Activated naive CD4-positive, alpha-beta T cell treated with Interleukin-2 at 50 U/mL for 16 hours (primary cell): ENCODE measurements at places on chromosomes 5 and 9.

DNA sequence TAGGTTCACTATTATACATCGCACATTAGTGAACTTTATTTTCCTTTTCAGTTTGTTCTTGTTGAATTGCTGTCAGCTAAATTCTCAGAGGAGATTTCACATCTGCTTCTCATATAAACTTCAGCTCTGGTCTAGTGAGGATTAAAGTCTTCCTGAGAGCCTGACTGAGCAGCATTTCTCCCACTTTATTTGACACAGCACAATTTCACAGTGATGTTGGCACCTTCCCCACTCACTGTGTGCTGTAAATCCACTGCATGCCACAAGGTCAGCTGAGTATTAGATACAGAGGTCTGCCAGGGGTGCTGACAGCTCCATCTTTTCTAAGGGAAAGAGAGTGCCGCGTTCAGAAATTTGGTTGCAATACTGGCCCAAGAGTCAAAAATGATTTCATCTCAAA is 567.4 kb downstream of the PRR16 start:
- no peak for DNase-seq

DNA sequence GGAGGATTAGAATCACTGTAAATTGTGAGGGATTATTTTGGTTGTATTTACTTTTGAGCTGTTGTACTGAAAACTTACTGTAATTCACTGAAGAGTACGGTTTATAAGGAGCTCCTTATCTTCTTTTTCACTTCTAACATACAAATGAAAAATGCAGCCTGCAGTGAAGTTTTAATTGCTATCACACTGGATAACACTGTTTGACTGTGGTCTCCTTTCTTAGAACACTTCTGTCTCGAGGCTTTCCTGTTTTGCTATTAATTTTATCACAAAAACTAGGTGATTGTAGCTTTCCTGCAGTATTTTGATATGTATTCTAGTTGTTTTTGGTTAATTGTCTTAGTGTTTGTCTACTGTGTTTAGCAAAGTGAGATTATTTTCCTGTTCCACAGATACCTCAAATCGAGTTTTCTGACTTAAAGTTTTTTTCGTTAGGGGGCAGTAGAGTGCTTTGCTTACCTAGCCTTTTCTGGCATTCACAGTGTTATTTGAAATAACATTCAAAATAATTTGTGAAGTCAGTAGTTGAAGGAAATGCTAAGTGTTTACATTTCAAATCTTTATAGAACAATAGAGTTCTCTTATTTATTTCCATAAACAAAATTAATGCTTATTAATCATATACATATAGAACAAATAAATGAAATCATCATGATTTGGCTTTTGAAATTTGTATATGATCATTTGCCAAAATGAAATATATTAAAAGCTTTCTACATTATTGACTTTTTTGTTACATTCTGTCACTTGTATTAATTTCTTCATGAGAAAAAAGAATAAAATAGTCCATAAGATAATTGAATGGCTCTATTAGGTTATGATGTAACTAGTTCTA is 52.9 kb downstream of the COMMD10 start:
- no peak for DNase-seq

DNA sequence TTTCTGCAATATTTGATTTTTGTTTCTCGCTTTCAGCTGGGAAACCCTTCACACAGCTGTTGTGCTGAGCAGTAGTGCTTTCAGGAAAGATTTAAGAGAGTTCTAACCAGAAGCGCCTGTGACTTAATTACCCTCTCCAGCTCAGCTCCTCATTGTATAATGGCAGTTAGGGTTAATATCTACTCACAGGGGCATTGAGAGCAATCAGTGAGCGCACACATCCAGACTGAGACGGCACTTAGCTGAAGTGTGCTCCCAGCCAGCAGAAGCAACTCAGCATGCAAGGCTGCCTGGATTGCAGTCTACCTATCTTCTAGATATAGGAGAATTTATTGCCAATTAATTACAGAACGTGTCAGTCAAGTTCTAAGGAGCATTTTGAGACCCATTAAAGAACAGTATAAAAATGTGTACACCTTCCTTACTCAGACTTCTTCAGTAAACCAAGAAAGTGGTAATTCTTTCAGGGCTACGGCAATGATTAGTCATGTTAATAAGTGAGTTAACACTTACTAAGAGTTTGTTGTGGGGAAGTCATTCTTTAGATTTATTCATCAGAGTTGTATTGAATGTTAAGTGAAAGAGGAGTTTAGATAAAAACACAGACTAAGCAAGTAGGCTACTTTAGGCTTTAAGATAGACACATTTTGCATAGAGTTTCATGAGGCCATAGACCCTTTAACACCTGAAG is 111.7 kb upstream of the PCAT7 start:
- no peak for DNase-seq

- no peak for DNase-seq
Measured at GRCh38 chr9:121584421-121584820, 67.0 kb upstream of the DAB2IP start.

- DNase-seq = no peak
Measured at GRCh38 chr9:136840877-136841645, 1.2 kb upstream of the AJM1 start.

DNA sequence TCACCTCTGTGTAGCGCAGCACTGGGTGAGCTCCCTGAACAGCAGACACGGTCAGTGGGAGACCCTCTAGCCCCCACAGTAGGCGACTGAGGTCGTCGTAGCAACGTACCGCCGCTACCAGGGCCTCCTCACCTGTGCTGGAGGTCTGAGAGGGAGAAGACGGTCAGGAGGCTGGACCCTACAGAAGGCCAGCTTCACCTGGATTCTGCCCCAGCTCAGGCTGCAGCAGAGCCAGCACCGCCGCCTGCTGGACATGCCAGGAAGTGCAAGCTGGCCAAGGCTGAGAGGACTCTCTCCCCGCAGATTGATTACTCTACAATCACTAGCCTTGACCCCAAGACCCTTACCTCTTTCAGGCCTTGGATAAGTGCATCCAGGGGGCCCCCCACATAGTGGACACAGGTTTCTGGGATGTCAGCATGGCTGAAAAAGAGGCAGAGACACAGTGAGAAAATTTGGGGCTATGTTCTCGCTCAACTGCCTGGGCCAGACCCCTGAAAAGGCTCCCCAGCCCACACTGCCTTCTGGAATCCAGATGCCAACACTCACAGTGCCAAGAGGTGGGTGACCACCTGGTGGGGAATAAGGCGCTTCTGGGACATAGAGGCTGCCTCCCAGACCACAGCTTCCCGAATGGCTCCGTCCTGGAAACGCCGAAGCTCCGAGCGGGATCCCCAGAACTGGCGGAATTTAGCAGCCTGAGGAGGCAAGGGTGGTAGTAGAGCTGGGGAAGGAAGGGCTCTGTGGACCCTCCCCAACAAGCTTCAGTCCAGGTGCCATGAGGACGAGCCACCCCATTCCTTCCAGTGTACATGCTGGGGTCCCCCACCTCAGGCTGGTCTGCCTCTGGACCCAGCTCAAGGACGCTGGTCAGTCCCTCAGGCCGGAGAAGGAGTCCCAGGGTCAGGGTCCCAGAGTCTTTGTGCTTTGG is 6.9 kb downstream of the NOL6 start:
- peak; percentile 77 for DNase-seq

- no peak for DNase-seq
Measured at GRCh38 chr5:62653864-62654575, 75.4 kb downstream of the LRRC70 start.

DNA sequence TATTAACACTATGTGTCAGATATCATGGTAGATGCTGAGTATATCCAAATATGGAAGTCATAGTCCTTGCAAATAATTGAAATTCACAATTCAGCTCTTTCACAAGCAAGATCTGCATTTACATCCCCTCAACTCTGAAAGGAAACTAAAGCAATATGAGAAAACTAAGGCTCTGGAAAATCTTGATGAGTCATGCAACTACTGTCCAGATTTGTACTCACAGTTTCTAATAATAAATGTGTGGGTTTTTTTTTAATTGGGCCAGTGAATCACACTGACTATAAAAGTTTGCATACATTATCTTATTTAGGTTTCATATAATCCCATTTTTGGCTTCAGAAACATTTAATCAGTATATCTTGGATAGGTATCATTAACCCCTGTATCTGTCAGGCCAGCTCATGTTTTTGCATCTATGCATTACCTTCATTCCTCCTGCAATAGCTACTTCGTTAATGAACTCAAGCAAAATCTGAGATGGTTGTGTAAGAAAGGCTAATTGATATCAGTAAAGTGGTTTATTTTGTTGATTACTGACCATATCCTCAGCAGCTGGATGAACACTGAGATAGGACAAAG is 58.7 kb upstream of the PRR16 start:
- no peak for DNase-seq

- DNase-seq = no peak
Measured at GRCh38 chr9:4620057-4620765, 41.9 kb upstream of the PLPP6 start.

- DNase-seq = no peak
Measured at GRCh38 chr5:106755789-106756188, 914.9 kb downstream of the EFNA5 start.

- no peak for DNase-seq
Measured at GRCh38 chr5:145829708-145830361, 5.3 kb downstream of the PRELID2 start.

DNA sequence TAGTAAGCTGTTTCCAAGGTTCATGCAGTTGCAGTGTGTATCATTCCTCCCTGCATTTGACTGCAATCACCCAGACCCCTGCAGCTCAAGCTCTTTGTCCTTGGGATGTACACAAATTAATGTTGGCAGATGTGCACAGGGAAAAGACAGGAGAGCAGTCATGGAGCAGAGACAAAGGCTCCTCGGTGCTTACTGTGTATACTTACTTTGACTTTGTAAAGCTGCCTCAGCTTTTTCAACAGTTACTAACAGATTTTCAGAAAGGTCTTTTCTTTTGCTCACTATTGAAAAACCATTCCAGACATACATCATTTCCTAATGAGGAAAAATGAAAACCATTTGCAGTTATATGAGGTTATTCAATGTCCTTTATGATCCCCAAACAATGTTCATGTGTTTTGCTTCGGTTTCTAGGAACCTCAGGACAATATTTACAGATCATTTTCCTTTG is 124.9 kb downstream of the TTC39B start:
- DNase-seq = no peak

DNA sequence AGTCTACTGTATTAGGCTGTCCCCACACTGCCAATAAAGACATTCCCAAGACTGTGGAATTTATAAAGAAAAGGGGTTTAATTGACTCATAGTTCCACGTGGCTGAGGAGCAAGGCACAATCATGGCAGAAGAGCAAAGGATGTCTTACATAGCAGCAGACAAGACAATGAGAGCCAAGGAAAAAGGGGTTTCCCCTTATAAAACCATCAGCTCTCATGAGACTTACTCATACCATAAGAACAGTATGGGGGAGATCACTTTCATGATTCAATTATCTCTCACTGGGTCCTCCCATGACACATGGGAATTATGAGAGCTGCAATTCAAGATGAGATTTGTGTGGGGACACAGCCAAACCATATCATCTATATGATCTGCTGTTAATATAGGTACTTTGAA is 14.8 kb upstream of the FSTL4 start:
- no peak for DNase-seq

- DNase-seq = no peak
Measured at GRCh38 chr9:130860458-130861316, 25.6 kb downstream of the ABL1 start.

GRCh38 chr5:146888351-146888978 is 9.9 kb upstream of the PPP2R2B start:
- DNase-seq = no peak

DNA sequence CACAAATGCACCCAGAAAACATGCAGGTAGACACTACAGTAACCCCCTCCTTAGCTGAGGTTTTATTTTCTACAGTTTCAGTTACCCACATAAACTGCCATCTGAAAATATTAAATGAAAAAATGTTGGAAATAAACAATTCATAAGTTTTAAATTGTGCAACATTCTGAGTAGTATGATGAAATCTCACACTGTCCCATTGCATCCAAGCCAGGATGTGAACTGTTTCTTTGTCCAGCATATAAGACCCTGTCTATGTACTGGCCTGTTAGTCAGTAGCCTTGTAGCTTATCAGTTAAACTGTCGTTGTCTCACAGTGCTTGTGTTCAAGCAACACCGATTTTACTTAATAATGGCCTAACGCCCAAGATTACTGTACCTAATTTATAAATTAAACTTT is 630.5 kb downstream of the ANXA1 start:
- DNase-seq = no peak

DNA sequence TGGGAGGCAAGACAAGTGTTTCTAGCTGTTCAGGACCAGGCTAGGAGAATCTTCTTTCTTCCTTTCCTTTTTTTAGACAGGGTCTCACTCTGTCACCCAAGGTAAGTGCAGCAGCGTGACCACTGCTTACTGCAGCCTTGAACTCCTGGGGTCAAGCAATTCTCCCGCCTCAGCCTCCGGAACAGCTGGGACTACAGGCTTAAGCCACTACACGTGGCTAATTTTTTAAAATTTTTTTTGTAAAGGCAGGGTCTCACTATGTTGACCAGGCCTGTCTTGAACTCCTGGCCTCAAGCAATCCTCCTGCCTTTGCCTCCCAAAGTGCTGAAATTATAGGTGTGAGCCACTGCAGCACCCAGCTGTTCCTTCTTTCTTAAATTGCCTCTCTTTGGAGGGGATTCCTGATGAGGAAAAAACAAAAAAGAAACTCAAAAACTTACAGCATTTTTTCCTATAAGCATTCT is 53.1 kb downstream of the LHFPL2 start:
- DNase-seq = no peak

DNA sequence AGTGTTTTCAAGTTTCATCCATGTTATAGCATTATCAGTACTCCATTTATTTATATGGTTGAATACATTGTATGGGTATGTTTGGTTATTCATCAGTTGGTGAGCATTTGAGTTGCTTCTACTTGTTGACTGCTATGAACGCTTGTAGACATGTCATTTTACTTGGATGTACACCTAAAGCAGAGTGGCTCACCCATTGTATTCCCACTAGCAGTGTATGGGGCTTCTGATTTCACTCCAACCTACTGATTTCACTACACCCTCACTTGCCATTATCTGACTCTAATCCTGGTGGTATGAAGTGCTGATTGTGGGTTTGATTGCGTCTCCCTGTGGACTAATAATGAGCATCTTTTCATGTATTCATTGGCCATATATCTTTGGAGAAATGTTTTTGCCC is 9.5 kb downstream of the NPM1 start:
- no peak for DNase-seq

- DNase-seq = no peak
Measured at GRCh38 chr9:27565696-27566095, 7.6 kb downstream of the C9orf72 start.

GRCh38 chr5:30030101-30030500 is 1163.4 kb upstream of the CDH6 start:
- DNase-seq = no peak

DNA sequence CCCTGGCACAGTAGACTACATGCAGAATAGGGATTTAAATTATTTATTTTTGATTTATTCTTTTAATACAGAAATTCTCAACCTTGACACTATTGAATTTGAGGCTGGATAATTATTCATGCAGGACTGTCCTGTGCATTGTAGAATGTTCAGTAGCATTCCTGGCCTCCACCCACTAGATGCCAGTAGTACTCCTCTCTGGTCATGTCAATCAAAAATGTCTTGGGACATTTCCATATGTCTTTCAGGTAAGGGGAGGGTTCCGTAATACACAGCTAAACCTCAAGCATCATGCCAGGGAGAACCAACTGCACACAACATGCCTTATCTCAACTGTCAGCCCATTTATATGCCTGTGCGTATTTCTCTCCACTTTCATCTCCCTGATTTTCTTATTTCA is 231.8 kb downstream of the BRINP1 start:
- DNase-seq = no peak

GRCh38 chr5:146758076-146758475 is 120.5 kb downstream of the PPP2R2B start:
- no peak for DNase-seq

GRCh38 chr9:91048749-91049148 is 247.1 kb downstream of the SYK start:
- no peak for DNase-seq
